Cardiac muscle cell (in vitro differentiated cells and primary cell): ENCODE measurements at places on chromosomes 1 and 21. TPM values are rescaled to one million over a fixed set of nuclear protein-coding genes. Genes with fewer than 3 reads are reported as not detected.
A peak's percentile ranks its signal among the peaks of the same experiment; 100 is the strongest.

GRCh38 chr1:6521536-6521935 lies 30.1 kb upstream of the PLEKHG5 start:
- DNase-seq, result no peak

GRCh38 chr1:178020968-178021640 lies 51.2 kb upstream of the SEC16B start:
- no peak for DNase-seq

DNA sequence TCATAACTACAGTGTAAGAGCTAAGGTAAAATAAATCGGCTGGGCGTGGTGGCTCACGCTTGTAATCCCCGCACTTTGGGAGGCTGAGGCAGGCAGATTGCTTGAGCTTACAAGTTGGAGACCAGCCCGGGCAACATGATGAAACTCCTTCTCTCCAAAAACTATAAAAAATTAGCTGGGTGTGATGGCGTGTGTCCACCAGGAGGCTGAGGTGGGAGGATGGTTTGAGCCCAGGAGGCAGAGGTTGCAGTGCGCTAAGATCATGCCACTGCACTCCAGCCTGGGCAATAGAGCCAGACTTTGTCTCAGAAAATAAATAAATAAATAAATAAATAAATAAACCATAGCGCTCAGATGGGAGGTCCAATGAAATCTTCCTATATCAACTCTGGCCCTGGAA lies 16.7 kb upstream of the FAM110D start:
- DNase-seq, result no peak

- no peak for DNase-seq
These were observed 301.3 kb downstream of the PLPP3 start for GRCh38 chr1:56278061-56278460.

OR10Z1 gene
- not detected in 2 replicates for total RNA-seq

DNA sequence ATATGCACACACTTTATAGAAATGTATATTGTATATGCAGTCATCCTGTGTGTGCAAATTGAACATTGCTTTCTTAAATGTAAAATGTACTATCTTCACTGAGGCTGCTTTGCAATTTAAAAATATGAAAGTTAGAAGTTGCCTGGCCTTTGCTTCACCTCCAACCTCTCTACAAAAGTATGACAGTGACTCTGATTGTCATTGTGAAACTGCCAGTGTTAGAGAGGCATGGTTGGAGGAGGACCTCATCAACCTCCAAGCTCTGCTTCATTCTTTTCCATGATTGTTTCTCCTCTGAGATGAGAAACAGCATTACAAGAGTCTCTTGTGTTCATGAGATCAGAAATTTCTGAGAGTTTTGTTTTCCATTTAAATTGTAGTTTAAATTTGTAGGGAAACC lies 185.5 kb downstream of the ZC3H11B start:
- DNase-seq, result no peak

DNA sequence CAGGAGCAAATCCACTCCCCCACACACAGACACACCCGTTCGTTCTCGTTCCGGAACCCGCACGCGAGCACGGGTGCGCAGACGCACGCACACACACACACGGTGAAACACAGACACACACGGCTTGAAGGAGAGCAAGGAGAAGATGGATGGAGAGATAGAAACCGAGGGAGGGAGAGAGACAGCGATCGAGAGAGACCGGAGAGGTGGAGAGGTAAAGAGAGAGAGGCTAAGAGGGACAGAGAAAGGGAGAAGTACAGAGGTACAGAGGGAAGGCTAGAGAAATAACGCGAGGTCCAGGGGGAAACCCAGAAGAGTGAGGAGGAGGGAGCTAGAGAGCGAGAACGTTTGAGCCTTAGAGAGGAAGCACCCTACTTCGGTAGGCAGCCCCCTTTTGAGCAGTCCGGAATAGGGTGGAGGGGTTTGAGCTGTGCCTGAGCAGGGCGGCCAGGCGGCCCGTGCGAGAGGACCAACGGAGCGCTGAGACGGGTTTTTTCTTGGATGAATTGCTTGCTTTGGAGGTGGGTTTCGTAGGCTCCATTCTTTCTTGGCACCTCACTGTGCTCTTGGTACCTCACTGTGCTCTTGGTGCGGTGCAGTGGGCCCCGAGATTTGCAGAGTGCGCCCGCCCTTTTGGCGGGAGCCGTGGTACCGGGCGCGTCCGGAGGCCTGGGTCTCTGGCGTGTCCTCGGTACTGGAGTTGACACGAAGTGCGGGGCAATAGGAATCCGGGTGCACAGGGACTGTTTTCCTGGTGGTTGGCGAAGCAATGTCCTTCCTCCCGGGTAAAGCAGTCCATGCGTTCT lies 88.4 kb upstream of the RHOU start:
- DNase-seq, result peak; percentile 62

DNA sequence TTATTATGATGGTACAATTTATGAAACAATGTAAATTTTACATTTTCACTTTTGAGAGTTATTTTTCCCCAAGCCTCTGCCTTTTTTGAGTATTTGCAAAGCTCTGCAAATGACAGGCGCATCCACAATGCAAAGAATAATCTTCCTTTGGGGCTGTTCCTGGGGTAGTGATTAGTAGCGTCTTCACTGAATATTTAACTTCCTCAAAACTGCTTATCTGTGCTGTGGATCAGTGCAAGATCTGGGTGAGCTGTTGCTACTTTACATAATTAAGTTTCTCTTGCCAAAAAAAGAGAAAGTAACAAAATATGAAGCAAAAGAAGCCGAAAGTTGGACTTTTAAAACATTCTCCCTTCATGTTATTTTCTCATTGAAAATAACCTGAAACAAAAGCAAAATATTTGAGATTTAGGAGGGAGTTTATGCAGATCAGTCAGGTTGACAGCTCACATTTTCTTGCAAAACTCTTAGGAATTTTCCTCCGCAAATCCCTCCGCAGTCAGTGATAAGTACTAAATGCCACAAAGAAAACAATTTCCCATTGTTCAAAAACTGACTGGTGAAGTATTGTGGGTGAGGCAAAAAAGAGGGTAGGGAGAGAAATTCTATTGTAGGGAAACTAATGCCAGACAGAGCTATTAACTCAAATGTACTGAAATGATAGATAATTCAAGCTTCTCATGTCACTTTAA lies 276.4 kb upstream of the B3GALT2 start:
- DNase-seq, result no peak

XCL1 gene
- total RNA-seq, result 0.53 and 0.54 TPM in 2 replicates

GRCh38 chr1:171245458-171246064 lies 2.7 kb upstream of the FMO1 start:
- peak; percentile 58 for DNase-seq

SYCP1 gene
- not detected in 2 replicates for total RNA-seq

DNA sequence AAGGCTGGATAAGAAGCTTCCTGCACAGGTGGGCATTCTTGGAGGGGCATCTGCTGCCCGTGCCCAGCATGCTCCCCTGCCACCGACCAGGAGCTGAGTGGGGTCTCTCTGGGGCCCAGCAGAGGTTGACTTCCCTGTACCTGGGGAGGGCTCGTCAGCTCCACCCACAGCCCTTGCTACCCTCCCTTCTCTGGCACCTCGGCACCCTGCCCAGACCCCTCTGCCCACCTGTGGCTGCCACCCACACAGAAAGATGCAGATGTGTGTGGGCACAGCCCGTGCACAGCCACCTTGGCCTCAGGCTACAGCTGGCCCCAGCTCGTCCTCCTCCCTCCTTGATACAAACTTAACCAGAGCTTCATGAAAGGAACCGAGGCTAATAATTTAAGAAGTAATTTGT lies 241.2 kb upstream of the VAMP3 start:
- DNase-seq, result no peak

PRAMEF20 gene
- not detected in 2 replicates for total RNA-seq

GPR3 gene
- 1.7 and 1.9 TPM in 2 replicates for total RNA-seq

KCNN3 gene
- total RNA-seq, result 0.81 and 1.5 TPM in 2 replicates

- DNase-seq, result peak; percentile 88
These were observed 25.5 kb upstream of the MTMR11 start for GRCh38 chr1:149962039-149962647.

- no peak for DNase-seq
These were observed 15.7 kb upstream of the SLC44A3 start for GRCh38 chr1:94804442-94804837.

HSF2BP gene
- total RNA-seq, result 1.2 and 3.6 TPM in 2 replicates

DNA sequence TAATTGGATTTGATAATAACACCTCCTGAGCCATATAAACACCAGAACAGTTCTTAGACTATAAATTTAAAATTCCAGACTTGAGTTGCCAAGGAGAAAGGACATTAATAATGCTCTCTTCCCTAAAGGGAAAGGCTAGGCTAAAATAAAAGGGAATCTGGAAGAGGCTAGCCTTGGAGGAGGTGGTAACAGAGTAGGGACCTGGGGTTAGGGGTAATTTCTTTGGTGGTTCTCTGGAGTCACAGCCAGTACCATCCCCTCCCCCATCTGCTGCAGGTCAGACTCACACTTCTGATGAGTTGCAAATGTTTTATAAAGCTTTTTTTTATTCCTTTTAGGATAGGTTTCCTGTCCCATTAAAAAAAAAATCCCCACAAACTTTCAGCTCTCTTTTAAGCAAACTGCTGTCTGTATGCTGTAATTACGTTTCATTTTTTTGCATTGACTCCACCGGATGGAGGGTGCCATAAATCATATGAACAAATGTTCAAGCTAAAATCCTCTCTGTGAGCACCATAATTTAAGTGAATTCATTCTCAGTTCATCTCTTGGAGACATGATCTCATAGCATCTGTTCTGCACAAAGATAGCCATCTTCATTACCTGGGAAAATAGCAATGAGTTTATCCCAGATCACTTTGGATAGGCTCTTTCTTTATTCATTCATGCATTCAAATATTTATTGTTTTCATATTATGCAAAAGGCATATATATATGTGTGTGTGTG lies 379.6 kb downstream of the TTLL7 start:
- no peak for DNase-seq

- no peak for DNase-seq
These were observed 9.1 kb downstream of the RHOU start for GRCh38 chr1:228744356-228744755.

DNA sequence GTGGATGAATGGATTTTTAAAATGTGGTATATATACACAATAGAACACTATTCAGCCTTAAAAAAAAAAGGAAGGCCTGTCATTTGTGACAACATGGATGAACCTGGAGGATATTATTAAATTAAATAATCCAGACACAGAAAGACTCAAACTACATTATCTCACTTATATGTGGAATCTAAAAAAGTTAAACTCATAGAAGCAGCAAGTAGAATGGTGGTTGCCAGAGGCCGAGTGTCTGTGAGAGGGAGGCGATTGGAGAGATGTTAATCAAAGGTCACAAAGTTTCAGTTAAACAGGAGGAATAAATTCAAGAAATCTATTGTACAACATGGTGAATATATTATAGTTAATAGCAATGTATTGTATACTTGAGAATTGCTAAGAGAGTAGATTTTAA lies 39.7 kb downstream of the ZC3H11B start:
- no peak for DNase-seq

- peak; percentile 45 for DNase-seq
These were observed 10.0 kb downstream of the TP53BP2 start for GRCh38 chr1:223835754-223836153.

DNA sequence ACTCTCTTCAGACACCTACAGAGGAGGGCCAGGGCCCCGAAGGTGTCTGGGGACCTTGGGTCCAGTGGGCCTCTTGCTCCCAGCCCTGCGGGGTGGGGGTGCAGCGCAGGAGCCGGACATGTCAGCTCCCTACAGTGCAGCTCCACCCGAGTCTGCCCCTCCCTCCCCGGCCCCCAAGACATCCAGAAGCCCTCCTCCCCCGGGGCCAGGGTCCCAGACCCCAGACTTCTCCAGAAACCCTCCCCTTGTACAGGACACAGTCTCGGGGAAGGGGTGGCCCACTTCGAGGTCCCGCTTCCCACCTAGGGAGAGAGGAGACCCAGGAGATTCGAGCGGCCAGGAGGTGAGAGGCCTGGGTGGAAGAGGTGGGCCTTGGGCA lies 3.7 kb downstream of the ADAMTSL4 start:
- DNase-seq, result no peak

PGBD5 gene
- total RNA-seq, result 0.32 and 1.2 TPM in 2 replicates

DNA sequence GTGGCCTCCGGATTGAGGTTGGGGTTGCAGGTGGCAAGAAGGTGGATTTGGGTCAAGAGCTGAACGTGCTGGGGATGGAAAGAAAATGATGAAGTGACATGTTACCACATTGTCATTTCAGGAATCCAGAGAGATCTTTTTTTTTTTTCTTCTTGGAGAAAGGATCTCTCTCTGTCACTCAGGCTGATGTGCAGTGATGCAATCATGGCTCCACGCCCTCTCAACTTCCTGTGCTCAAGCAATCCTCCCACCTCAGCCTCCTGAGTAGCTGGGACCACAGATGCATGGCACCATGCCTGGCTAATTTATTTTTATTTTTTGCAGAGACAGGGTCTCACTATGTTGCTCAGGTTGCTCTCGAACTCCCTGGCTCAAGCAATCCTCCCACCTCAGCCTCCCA lies 80.6 kb downstream of the GON4L start:
- peak; percentile 61 for DNase-seq

C2CD4D gene
- total RNA-seq, result not detected in 2 replicates

LRRC71 gene
- total RNA-seq, result 0.11 and 0.45 TPM in 2 replicates

MASP2 gene
- total RNA-seq, result not detected in 2 replicates

DNA sequence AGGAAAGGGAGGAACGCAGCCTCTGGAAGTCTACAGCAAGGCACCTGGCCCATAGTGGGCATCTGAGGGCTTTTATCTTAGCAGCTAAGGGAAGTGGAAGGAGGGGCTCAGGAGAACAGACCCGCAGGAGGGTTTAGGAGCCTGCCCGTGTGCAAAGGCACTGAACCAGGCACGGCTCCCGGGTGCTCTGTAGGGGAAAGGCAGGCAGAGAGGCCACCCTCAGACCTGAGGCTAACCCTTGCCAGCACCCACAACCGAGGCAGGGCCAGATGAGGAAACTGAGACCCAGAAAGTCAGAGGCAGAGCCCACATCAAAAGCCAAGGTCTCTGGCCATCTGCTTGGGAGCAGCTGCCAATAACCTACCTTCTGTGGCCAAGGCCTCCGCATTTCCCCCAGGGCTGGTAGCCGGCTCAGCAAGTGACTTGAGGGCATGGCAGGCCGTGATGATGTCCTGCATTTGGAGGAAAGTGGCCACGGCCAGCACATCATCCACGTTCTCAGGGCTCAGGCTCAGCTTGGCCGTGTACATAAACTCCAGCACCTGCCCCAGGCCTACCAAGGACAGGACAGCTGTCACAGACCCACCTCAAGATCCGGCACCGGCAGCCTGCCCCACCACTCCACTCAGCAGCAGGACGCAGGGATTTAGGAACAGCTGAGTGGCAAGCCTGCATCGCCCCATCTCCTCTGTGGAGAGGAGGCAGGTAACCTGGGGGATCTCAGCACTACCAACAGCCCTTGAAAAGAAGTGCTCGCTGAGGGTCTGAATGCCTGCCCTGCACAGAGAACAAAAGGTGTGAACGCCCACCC lies 29.1 kb downstream of the ZBTB17 start:
- DNase-seq, result no peak

TRIM17 gene
- total RNA-seq, result 6.7 and 17.9 TPM in 2 replicates
